ENCODE measurements at places on chromosomes 11 and 22.

DNA sequence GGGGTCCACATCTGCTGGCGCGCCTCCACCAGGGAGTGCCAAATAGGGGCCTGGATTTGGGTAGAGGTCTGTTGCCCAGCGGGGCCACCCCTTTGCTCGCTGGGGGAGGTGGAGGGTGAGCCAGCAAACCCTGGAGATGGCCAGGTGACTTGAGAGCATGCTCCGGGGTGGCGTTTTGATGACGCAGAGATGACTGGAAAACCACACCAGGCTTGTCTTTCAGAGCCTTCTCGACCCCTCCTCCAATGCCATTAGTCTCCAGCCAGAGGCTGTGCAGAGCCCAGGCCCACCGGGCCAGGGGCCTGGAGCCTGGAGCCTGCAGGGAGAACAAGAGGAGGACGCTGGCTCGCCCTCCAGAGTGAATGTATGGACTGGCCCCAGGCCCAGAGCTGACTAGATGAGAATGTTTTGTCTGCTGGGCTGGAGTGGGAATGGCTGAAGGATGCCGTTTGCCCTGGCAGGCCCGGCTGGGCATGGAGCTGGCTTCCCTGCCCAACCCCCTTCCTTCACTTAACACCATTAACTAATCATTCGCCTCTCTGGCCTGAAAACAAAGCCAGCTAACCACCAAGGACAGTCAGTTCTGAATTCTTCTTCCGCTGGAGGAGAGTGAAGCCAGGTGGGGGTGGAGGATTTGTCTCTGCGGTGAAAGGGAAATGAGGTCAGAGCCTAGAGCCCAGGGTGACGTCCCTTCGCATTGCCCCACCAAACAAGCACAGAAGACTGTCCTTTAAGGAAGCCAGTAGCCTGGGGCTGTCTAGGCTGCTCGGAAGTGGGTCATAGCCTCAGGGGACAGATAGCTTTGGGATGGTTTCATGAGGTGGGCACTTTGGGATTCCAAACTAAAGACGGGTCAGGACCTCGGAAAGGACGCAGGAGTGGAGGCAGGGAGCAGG lies 1.6 kb upstream of the MCAM start:
- DNase-seq: no peak

DNA sequence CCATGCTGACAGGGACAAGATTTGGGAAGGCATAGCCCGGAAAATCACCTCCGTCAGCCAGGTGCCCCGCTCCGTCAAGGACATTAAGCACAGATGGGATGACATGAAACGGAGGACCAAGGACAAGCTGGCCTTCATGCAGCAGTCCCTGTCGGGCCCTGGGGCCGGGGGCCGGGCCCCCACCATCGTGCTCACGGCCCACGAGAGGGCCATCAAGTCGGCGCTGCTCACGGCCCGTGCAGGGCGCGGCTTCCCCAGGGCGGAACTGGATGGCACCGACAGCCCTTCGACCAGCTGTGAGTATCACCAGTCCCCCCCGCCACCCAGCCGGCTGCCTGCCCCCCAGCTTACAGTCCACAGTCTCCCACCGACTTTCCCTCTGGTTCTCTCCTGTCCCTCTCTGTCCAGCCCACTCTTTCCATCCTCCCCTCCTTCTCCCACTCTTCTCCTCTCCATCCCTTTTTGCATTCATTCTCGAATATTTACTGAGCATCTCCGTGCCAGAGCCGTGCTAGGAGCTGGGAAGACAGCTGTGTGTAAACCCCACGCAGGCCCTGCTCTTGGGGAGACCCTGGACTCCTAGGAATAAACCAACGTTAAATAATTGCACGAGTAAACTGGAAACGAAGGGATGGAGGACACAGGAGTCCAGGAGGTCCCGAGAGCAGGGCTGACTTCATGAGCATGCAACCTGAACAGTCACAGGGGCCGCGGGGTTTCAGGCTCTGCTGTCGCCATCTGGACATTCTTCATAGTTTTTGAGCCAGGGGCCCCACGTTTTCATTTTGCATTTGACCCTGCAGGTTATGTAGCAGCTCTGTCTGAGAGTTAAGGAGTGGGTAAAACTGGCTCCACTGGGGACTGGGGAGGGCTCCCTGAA lies 62.8 kb downstream of the PRDM11 start:
- no peak for DNase-seq

DNA sequence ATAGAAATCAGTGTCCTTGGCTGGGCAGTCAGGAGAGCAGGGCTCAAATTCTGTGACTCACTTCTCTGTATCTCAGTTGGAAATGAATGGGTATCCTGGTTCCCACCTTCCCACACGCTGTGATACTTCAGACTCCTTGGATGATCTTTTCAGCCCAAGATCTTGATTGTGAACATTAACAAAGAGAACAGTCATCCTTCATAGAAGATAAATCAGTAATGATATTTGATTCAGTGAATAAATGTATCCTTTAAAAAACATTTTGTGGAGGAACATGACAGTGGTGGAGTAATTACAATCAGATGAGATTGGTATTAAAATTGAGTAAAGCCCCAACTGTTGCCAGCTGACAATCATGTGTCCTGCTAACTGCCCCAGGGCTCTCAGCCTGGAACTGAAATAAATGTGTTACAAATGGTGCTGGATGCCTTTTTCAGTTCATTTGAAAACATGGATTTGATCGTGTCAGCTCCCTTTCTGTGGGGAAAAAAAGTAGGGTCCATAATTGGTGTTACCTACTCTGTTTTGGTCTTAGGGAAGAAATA lies 72.9 kb upstream of the OR5AN1 start:
- DNase-seq: no peak

- DNase-seq: no peak
Observed at GRCh38 chr11:13837286-13837685, 125.2 kb upstream of the SPON1 start.

- DNase-seq: no peak
Observed at GRCh38 chr22:48744283-48744641, 1083.4 kb downstream of the BRD1 start.

DNA sequence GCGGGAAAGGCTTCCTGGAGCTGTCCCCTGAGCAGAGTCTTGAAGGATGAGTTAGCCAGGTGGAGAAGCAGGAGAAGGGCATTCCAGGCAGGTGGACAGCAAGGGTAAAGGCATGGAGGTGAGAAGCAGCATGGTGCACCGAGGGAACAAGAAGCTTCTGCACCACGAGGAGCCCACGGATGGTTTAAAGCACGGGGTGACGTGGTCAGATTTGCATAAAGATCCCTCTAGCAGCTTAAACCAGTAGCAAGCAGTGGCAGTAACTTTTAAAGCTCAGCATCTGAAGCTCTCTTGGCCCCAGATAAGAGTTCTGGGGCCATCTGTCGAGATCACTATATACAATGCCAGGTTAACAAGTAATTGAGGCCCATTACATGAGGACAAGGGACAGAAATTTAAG lies 36.8 kb downstream of the SERPINH1 start:
- DNase-seq: no peak

- DNase-seq: no peak
Observed at GRCh38 chr11:103220133-103220532, 110.9 kb downstream of the DYNC2H1 start.

DNA sequence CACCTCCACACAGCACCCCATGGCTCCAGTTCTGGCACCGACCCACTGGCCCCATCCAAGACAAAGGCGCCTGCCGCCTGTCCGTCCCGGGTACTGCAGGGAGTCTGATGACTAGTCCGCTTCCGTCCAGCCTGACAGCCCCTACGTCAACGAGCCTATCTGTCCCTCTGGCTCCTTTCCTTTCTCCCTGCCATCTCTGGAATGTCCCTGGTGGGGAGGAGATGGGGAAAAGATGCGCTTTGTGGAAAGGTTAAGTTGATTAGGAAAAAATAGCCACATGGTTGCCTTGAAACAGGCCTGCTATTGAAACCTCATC lies 10.4 kb downstream of the PDGFB start:
- no peak for DNase-seq

DNA sequence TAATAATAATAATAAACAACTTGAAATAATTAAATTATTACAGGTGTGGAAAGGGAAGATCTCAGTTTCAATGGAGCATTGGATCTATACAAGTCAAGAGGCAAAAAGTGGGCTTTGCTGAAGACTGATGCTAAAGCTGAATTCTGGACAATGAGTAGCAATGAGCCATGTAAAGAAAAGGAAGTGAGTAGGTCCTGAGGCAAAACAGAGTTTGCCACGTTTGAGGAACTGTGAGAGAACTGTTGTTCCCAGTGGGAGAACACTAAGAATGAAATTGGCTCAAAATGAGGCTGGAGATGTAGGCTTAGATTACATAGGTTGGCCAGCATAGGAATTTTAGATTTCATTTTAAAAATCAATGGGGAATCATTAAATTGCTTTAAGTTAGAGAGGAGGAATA lies 33.9 kb upstream of the TEAD1 start:
- no peak for DNase-seq

- DNase-seq: peak; percentile 5
Observed at GRCh38 chr11:62444236-62444833, 25.5 kb downstream of the SCGB1A1 start.

All from T follicular helper cell (primary cell).